G401 (cell line): ENCODE measurements at places on chromosomes 12 and 14.
A peak's percentile ranks its signal among the peaks of the same experiment; 100 is the strongest.

DNA sequence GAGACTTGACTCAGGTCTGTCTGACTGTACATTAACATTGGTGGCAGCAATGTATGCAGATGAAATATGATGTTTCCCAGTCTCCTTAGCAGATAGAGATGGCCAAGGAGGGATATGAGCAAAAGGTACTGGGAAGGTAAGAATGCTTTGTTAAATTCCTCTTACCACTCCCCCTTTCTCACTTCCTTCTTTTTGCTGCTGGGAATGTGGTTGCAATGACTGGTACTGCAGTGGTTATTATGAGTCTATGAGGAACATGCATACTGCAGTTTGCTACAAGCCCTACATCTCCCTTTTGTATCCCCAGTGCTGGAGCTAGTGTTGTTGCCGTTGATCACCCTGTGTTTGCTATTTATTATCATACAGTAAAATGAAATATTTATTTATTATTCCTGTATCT, 35.9 kb downstream of the ALDH1L2 start:
- DNase-seq: no peak

DNA sequence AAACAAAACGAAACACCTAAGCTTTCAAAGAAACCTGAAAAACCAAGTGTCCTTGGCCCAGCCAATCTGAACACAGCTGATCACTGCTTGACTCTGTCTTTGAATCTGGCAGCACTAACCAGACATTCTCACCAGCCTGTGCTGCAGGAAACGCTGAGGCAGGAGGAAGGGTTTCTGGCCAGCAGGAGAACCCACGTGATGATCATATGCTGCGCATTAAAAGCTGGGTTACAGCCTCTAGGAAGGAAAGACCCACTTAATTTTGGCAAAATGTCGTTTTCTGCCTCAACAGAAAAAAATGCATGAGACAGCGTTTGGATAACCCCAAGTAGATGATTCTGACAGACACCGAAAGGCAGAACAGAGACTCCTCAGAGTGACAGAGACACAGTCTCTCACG, 9.8 kb downstream of the APPL2 start:
- DNase-seq: peak; percentile 96

GRCh38 chr14:103031956-103032355, 25.4 kb downstream of the CDC42BPB start:
- DNase-seq: peak; percentile 65

DNA sequence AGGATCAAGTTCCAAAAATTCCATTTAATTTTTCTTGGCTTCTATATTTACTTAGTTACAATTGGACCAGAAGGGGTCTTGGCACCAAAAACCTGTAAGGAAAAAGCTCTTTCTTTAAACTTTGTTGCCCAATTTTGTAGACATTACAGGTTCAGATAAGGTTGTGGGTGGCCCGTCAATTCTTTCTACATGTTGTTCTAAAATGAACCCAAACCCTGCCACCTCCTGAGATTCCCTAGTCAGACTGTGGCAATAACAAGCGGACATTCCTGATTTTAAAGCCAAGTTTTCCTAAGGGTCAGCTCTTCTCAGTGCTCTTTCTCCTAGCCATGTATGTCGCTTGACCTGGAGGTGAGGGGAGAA, 45.0 kb upstream of the GSG1 start:
- DNase-seq: no peak

GRCh38 chr12:103247531-103247930, 248.2 kb downstream of the C12orf42 start:
- DNase-seq: no peak

DNA sequence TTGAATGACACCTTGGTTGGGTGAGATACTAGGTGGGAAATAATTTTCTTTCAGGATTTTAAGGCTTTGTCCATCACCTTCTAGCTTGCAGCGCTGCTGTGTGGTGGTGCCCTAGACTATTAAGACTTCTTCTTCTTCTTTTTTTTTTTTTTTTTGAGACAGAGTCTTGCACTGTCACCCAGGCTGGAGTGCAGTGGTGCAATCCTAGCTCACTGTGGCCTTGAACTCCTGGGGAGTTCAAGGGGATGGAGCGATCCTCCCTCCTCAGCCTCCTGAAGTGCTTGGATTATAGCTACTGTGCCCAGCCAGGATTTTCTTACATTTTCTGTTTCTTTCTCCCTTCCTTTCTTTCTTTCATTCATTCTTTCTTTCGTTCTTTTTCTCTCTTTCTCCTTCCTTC, 10.3 kb upstream of the MTA1 start:
- DNase-seq: no peak

DNA sequence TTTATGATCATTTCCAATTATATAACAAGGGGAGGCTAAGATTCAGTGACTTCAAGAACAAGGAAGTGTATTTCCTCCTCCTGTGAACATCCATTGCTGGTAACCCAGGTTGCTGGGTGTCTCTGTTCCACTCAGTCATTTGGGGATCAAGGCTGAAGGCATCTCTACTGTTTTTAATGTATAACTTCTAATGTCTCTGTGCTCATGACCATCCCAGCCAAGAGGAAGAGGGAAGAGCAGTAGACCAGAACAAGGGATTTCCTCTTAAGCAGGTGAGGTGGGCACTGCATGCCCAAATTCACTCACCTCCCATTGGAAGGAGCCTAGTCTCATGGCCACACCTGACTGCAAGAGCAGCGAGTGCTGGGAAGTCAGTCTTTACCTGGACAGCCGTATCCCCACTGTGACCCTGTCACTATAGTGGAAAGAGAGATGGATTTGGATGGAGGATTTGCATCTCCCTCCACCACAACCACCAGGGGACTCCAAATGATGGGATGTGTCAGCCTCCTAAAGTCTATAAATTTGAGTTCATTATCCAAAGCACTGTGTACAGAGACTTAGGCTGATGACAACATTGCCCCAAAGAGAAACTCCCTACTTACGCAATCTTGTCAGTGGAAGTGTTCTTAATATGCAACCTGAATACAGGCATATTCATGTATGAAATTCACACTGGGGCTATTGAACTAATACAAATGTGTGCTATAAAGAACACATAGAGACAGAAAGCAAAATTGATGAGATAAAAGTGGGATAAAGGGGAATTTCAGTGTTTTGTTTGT, 368.7 kb downstream of the TMEM132D start:
- DNase-seq: no peak

- peak; percentile 95 for DNase-seq
These were observed 95.3 kb downstream of the BICD1 start for GRCh38 chr12:32201976-32202375.

GRCh38 chr14:61802010-61802568, 39.9 kb downstream of the SNAPC1 start:
- no peak for DNase-seq

DNA sequence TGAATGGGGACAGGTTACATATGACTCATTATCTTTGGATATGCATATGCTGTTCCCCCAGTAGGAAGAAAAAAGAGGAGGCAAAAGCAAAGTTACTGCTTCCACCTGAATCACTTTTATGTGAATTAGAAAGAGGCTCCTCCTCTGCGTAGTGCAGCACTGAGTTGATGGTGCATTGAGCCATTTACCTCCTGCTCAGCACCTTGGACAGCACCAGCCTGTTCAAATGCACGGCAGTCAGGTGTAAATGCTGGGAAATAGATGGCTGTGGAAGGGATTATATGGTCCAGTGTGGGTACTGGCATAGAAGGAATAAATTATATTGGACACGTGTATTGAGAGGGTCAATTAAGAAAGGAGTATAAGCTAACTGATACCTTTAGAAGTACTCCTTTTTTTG, 541.9 kb upstream of the SEL1L start:
- DNase-seq: no peak

DNA sequence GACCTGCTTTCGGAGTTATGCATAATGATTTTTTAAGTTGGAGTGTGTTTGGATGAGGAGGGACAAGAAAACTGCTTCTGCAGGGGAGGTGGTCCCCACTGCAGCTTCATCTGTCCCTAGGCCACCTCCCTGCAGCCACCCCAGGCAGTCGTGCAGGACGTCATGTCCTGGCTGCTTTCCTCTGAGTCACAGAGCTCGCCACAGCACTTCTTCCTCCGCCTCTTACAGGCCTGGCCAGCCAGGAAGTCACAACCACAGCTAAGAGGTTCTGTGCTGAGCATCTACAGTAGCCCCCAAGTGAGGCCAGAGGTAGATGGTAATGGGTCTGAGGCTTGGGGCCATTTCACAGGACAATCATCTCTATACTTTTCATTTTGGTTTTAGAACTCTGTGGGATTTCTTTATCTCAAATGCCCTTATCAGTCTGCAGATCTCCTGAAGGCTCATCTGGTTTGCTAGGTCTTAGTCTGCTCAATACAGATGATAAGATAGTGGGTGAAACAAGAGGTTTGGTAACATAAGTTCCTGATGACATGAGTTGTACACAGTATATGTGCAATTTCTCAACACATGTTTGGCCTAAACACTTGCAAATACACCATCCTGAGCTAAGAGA, 106.4 kb downstream of the ARF6 start:
- DNase-seq: peak; percentile 67

DNA sequence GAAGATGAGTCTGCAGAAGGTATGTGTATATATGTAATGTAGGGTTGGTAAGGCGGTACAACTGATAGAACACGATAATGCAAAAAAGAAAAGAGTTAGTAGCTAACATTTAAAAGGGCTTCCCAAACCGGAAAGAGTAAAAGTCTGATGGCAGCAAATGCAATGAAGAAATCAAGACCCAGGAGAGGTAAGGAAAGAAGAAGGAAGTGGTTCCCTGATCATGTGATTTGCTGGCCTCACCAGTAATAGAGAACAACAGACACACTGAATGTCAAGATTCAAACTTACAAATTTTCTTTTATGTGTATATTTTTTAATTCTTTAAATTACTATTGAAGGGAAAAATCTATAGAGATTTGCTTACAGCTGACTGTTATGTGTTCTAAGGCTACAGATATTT, 18.4 kb downstream of the ZFC3H1 start:
- DNase-seq: no peak

- DNase-seq: no peak
These were observed 7.3 kb upstream of the RCOR1 start for GRCh38 chr14:102584871-102585869.

GRCh38 chr12:32435921-32436705, 36.8 kb downstream of the FGD4 start:
- no peak for DNase-seq

DNA sequence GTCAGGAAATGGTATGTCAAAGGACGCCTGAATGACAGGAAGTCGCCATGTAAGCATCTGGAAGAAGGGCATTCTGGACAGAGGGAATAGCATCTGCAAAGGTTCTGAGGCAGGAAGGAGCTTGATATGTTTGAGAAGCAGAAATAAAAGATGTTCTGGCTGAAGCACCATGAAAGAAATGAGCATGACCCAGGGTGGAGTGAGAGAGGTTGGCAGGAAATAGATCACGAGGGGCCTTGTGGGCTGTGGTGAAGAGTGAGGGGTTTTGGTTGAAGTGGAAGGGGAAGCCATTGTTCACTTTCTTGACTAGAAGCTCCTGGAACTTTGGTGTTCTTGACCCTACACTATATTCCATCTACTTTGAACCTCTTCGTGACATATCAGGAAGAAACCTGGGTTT, 99.4 kb upstream of the PARP11 start:
- no peak for DNase-seq

DNA sequence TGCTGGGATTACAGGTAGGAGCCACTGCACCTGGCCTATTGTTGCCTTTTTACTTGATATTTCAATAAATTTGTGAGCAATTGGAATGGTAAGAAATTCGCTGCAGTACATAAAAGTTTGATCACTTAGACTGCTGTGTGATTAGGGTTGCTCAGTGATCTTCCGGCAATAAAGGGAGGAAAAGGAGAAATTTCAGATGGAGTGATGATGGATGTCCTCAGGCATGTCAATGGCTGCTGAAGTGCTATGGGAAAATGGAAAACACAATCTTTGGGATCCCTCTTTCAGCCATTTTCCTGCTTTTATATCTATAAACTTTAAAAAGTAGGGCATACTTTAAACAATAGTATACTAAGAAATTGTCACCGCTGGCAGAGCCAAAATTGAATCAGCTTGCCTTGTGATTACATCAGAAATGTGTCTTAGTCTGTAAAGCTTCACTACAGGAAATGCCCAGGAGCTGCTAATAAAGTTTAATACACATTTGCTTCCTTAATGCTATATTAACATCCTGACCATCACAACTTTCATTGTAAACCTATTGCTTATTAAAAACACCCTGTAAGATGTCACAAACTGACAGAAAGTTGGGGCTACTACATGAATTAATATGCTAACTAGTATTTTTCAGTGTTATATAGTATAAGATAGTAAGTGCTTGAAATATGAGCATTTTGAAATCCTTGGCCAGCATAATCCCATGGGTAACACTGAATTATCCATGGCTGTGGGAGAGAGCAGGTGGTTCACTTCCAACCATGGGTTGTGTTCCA, 13.7 kb upstream of the FBXL14 start:
- DNase-seq: no peak

DNA sequence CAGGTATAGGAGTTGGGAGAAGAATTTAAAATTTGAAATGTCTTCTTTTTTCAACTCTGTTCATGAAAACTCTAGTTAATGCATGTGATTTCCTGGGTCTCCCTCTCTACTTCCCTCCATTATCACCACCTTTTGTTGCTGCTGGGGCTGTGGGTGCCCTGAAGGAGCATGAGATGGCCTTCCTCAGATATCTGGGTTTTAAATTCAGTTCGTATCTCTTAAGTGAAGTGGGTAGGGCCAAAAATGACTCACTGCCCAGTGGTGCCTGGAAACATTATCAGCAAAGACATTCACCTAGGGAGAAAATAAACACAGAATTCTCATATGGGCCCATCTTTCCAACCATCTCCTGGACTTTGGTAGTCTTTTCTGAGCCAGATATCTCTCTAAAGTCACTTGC, 234.9 kb upstream of the PLEKHG7 start:
- peak; percentile 35 for DNase-seq

DNA sequence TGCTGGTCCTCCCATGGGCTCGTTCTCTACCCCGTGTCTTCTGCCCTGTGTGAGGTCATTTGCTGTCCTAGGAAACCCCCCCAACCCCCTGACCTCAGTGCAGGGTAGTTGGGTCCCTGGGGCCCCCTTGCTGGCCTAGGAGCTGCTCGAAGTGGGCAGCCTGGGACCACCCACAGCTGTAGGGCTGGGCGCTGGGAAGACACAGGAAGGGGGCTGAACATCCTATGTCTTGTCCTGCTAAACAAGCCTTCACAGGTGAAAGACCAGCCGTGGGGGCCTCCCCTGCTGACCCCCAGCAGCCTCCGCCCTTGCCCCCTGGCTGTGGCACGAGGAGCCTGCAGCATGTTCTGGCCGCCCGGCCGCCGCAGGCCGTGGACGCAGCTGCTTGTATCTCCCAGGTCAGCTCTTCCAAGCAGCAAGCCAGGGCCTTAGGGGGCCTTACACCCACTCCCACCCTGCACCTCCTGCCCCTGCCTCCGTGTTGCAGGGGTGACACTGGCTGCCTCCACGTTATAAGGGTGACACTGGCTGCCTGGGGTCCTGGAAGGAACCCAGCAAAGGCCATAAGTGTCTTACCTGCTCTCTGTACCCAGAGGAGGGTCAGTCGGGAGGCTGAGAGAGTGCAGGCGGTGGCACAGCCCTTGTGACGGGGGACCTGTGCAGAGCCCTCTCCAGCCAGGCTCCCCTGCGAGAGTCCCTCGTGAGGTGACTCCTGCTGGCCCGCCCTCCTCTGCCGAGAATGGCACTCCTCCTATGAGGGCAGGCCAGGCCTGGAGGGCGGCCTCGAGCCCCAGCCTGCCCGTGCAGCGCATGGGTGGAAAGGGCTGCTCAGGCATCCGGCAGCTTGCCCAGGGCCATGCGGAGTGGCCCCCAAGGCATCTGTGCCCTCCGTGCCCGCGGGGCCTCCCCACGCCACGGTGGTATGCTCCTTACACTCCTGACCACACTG, 11.5 kb upstream of the TEX22 start:
- DNase-seq: no peak

GRCh38 chr14:74459289-74459946, 33.4 kb upstream of the SYNDIG1L start:
- no peak for DNase-seq

- no peak for DNase-seq
These were observed 21.1 kb downstream of the CHFR start for GRCh38 chr12:132866251-132866828.

GRCh38 chr12:1099158-1099557, 108.1 kb downstream of the ERC1 start:
- DNase-seq: no peak
